GM19239 (cell line): ENCODE measurements at places on chromosomes 3 and 15.

- DNase-seq = no peak
Observed at GRCh38 chr15:30044377-30044776, 38.4 kb upstream of the GOLGA8J start.

DNA sequence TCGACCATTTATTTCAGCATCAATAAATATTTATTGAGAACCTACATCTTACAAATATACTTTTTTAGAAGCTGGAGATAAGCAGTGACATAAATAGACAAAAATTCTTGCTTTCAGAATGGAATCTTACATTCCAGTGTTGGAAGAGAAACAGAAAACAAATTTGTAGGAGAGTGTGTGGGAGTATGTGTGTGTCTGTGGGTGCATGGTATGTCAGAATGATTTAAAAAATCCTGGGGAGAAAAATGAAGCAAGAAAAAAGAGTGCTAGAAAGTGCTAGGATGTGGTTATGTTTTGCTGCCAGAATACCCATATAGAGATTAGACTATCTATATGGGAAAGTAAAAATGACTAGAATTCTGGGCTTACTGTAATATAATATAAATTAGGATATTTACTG lies 561.7 kb upstream of the SGO1 start:
- no peak for DNase-seq

DNA sequence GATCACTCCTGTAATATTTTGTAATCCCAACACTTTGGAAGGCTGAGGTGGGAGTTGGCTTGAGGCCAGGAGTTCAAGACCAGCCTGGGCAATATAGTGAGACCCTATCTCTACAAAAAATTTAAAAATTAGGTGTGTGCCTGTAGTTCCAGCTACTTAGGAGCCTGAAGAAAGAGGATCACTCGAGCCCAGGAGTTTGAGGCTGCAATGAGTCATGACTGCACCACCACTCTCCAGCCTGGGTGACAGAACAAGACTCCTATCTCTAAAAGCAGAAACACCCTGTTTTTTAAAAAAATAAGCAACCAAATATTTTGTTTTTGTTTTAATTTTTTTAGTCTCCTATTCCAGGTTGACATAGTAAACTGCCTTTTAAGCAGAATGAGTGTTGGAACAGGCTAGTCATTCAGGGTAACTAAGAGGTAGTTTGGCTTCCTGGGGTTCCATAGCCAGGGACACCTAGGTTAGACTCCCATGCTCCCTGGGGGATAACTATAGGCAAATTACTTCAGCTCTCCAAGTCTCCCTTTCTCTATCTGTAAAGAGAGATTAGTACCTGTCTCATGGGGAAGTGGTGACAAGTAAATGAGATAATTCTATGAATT lies 114.6 kb upstream of the C15orf61 start:
- no peak for DNase-seq

GRCh38 chr15:20386198-20386597 lies 155.4 kb downstream of the GOLGA6L6 start:
- DNase-seq = no peak

DNA sequence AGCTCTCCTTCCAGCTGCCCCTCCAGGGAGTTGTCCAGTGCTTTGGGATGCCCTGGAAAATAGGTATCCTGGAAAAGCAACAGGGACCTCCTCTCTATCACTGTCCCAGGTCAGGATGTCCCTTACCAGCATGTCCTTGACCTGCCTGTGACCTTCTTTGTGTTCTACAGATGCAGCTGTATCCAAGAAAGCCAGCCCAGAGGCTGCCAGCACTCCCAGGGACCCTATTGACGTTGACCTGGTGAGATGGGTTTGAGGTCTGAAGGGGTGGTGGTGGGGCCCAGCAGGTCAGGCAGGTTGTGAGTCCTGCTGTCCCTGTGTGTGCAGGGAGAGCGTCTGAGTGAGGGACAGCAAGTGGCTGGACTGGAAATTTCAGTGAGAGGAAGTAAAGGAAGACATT lies 30.2 kb downstream of the PML start:
- no peak for DNase-seq

GRCh38 chr3:124577494-124578167 lies 152.6 kb upstream of the UMPS start:
- no peak for DNase-seq

DNA sequence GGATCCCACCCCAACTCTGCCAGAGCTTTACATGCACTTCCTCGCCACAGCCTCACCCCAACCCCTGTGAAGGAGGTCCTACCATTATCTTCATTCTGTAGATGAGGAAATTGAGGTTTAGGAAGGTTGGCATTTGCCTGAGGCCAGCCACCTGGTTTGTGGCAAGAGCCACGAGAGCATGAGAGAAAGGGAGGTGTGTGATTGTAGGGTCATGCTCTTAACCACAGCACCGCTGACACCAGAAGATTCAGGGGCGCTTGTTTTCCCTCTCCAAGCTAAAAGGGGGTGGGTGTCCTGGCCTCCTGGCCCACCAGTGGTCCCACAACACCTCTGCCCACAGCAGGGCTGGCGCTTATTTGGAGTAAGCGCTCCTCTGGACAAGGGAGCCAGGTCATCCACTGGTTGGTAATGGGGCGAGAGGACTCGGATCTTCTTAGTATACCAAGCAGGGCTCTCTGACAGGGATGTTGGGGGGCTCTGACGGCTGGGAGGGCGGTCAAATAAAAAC lies 691 bp downstream of the RHCG start:
- DNase-seq = no peak

- DNase-seq = no peak
Observed at GRCh38 chr3:16461463-16462245, 51.8 kb downstream of the RFTN1 start.

GRCh38 chr15:43541785-43542184 lies 24.4 kb downstream of the MAP1A start:
- no peak for DNase-seq

- DNase-seq = no peak
Observed at GRCh38 chr3:171446801-171447578, 13.2 kb downstream of the TNIK start.

GRCh38 chr15:38562278-38562677 lies 2.3 kb downstream of the RASGRP1 start:
- no peak for DNase-seq

DNA sequence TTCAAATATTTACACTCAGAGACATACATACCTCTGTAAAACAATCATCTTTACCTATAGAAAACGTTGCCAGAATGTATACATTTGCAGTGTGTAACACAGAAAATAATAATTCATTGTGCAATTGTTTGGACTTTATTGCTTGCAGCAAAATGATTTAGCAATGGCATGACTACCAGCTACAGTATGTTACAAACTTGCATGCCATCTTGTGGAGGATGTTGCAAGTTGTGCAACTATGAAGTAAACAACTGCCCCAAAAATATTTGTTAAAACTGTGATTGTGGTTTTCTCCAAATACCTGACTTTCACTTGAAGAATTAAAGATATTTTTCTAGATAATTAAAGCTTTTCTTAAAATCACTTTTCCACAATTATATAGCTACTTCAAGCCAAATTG lies 27.1 kb upstream of the C3orf49 start:
- DNase-seq = no peak

DNA sequence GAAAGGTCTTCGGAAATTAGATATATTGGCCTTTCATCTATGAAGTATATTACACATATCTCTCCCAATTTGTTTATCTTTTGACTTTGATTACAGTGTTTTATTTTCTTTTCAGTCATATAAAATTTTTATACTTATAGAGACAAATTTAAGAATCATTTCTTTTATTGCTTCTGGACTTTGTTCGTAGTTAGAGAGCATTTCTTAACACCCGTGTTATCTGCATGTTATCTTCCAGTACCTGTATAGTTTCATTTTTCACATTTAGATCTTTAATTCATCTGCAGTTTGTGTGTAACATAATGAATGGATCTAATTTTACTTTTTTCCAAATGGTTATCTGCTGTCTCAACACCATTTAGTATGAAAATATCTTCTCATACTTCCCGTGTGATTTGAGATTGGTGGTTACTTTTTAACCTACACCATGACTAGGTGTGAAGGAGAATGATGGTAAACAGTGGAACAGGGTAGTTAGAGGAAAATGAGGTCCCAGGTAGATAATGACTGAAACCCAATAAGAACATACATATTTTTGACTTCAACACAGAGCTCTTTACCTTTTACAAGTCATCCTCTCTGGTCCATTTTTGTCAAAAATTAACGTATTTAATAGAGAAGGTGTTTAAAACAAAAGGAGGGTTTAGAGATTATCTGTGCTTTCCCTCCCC lies 99.3 kb downstream of the LPP start:
- no peak for DNase-seq

GRCh38 chr3:24907106-24907505 lies 412.5 kb upstream of the THRB start:
- no peak for DNase-seq

GRCh38 chr15:23762026-23762425 lies 74.9 kb upstream of the NDN start:
- DNase-seq = no peak

- no peak for DNase-seq
Observed at GRCh38 chr3:101182734-101183133, 137.6 kb downstream of the IMPG2 start.

GRCh38 chr3:98223907-98224672 lies 40.0 kb upstream of the OR5H6 start:
- DNase-seq = no peak
